EL (cell line): ENCODE measurements at places on chromosomes 2 and 18.

DNA sequence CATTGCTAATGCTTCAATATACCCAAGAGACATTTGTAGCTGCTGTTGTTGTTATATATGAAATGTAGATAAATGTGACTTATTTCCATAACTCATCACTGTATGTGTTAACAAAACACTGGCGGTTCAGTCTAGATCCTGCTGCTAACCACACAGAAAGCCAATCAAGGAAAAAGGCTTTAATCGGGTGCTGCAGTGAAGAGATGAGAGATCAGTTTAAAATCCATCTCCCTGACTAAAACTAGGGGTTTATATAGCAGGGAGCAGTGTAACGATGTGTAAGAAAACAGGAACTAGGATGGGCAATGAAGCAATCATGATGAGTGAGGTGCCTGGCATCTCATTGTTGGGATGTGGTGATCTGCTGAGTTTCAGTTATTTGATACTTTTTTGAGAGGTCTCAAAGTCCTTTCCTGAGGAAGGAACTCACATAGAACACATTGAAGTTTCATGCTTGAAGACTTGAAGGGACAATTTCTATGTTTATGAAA, 677.7 kb upstream of the CDH7 start:
- DNase-seq: no peak

DNA sequence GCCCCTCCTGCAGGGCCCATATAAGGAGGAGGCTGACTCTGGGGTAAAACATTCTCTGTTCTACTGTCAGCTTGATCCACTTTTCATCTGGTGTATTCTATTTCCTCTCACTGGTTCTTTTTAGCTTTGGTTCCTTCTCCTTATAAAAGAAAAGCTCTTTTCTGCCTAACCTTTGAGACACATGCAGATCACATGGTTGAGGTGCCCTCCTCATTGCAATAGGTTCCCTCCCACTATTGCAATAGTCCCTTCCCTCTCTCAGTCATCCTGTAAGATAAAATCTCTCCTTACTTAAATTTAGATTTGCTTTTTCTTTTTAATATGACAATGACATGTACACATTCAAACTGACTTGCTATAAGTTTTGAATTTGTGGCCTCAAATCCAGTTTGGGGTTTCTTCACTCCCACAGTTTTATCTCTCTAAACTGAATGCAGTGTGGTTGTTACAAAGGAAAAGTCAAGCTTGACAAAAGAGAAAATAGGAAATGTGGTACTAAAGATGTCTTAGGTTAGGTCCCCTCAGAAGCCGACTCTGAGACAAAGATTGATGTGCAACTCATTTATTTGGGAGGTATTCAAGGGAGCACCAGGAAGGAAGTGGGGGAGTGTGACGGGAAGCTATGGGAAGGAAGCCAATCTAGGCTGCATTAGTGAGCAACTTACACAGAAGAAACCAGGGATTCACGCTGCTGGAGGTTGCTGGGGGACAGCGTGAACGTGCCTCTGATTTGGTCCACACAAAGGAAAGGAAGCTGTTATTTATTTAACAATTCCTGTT, 127.6 kb upstream of the LINC00305 start:
- no peak for DNase-seq

- DNase-seq: no peak
Observed at GRCh38 chr2:30737326-30737610, 70.0 kb downstream of the CAPN13 start.

GRCh38 chr18:10064267-10064666, 150.5 kb downstream of the VAPA start:
- DNase-seq: no peak

DNA sequence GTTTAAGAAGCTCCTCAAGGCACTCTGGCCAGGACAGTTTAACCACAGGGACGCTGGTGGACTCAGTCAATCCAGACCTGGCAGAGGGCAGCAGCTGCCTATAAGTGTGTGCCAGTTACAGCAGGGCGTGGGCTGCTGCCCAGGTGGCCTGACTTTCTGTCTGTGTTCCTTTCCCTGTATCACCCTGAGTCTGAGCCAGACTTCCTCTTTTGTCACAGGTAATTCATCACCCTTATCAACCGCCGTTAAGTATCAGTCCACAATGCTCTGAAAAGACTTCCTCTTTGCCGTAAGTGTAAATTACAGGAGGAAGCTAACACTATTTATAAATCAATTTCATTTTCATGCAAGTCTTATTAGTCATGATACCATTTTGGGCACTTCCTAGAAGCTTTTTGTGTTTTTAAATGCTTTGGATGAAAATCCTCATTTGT, 7.0 kb downstream of the LPIN1 start:
- no peak for DNase-seq

DNA sequence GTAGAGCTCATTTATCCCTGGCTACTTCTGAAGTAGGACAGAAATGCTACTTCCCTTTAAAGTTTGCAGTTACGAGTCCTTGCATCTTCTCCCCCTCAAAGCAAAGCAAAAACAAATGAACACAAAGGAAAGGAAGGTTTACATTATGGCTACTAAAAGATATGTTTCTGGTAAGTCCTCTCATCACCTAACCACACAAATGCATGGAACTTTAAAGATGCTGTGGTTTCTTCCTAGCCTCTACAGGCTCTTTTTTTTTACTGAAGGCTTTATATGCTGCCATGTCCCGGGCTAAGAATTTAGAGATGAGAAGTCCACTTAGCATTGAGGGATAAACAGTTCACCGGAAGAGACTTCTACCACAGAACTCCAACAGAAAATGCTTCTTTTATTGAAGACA, 291.2 kb downstream of the SS18 start:
- DNase-seq: no peak

GRCh38 chr2:201572846-201573508, 70.3 kb downstream of the TMEM237 start:
- no peak for DNase-seq

GRCh38 chr2:26575836-26576564, 65.2 kb downstream of the CIB4 start:
- DNase-seq: no peak

GRCh38 chr2:212811921-212812320, 273.3 kb upstream of the ERBB4 start:
- DNase-seq: no peak

- DNase-seq: no peak
Observed at GRCh38 chr2:8438996-8439395, 242.9 kb upstream of the ID2 start.

- DNase-seq: no peak
Observed at GRCh38 chr18:13503836-13504235, 222.5 kb downstream of the FAM210A start.

GRCh38 chr2:17319090-17319489, 199.2 kb downstream of the RAD51AP2 start:
- DNase-seq: no peak

DNA sequence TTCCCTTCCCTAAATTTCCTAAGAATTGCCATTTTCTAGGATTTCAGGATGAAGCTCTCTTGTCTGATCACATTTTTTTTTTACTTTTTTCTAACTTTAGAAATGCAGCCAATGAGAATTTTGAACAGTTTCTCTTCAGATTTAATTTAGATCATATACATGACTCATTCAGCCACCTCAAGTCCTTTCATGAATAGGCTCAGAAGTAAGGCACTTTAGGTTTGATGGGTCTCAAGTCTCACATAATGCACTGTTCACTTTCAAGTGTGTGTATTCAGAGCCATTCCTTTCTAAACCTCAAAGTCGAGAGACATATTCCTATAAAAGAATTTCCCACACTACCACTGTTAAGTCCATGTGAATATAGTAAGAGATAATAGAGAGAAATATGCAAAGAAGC, 614.1 kb upstream of the VRK2 start:
- DNase-seq: no peak

- no peak for DNase-seq
Observed at GRCh38 chr2:60453301-60453700, 100.2 kb downstream of the BCL11A start.

DNA sequence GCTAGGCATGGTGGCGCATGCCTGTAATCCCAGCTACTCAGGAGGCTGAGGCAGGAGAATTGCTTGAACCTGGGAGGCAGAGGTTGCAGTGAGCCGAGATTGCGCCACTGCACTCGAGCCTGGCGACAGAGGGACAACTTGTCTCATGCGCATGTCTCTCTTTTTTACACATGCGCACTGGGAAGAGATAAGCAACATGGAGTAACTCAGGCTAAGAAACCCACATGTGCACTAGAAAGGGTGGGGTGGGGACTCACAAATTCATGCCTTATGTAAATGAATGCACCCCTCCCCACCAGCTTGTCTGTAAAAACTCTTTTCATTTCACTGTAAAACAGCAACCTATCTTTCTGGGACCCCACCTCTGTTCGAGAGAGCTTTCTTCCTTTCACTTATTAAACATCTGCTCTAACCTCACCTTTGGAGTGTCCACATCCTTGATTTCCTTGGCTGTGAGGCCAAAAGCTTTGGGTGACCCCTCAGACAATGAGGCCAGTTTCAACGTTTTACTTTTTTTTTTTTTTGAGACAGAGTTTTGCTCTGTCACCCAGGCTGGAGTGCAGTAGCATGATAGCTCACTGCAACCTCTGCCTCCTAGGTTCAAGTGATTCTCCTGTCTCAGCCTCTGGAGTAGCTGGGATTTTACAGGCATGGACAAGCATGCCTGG, 91.6 kb upstream of the RMP24 start:
- no peak for DNase-seq

DNA sequence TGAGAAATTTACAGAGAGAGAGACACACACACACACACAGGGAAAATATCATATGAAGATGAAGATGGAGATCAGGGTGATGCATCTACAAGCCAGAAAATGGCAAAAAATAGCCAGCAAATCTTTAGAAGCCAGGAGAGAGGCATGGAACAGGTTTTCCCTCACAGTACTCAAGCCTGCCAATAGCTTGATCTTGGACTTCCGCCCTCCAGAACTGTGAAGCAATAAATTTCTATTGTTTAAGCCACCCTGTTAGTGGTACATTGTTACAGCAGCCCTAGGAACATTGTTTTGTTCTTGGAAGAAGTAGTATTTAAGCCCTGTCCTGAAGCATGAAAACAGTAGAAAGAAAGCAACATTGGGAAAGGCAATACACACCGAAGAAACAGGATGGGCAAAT, 292.0 kb upstream of the LRP1B start:
- no peak for DNase-seq

DNA sequence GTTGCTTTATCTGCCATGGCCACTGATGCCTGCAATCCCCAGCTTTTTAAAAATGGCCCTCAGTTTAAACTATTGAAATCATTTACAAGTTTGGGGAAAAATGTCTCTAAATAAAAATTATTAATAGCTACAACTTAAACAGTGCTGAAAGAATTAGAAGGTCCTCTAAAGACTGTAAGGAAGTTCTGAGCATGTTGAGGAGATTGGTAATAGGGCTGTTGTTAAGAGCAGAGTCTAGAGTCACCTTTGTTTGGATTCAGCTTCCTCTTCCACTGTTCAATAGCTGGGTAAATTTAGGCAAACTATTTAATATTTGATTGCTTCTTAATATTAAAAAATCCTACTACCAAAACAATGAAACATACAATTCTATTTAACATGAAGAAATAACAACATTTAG, 1127.1 kb upstream of the DDX18 start:
- no peak for DNase-seq

DNA sequence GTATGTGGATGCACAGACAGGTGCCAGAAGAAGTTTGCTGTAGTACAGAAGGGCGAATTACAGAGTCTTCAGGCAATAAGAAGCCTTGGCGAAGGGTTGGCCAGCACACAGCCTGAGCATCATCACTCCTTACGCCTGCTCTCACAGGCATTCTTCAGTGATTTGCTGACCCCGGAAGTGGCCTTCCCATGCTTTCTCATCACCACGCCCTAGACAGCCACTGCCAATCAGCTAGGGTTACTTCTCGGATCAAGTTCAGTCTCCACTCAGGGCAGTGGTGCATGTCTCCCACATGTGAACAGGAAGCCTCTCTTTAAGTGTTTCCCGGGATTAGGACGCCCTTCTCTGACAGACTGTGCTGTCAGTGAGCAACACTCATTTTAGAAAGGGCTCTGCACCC, 81.8 kb downstream of the C1QL2 start:
- DNase-seq: no peak

GRCh38 chr18:9814431-9814830, 71.3 kb upstream of the TXNDC2 start:
- peak; percentile 87 for DNase-seq

- DNase-seq: peak; percentile 80
Observed at GRCh38 chr2:25228848-25229278, 60.5 kb upstream of the POMC start.

DNA sequence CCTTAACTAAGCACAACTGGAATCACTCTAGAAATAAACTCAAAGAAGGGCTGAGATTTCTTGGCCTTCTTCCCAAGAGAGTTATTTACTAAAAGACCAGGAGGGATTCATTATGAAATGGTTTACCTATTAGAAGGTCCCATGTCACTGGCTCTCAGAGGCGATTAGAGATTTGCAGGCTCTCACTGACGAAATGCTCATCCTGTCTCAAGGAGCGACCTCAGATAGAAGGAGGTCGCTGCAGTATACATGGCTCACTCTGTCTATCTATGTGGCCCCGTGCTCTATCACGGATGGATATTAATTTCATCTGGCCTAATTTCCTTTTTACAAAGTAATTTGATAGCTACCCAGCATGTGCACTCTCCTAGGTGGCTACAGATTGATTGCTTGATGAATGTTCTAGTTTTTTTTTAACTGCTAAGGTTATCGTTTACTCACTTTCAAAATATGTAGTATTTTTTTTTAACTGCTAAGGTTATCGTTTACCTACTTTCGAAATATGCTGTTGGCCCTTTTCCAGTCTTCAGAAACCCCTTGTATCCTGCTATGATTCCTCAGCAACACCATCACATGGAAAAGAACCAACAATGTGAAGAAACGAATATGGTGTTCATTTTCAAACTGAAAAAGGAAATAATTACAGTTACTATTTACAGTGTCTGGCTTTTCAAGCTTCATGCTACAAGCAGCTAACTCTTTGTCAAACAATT, 9.1 kb downstream of the SMIM21 start:
- DNase-seq: no peak

- peak; percentile 7 for DNase-seq
Observed at GRCh38 chr2:84686783-84687476, 170.6 kb downstream of the DNAH6 start.

- DNase-seq: no peak
Observed at GRCh38 chr2:222271854-222272253, 26.9 kb downstream of the PAX3 start.

DNA sequence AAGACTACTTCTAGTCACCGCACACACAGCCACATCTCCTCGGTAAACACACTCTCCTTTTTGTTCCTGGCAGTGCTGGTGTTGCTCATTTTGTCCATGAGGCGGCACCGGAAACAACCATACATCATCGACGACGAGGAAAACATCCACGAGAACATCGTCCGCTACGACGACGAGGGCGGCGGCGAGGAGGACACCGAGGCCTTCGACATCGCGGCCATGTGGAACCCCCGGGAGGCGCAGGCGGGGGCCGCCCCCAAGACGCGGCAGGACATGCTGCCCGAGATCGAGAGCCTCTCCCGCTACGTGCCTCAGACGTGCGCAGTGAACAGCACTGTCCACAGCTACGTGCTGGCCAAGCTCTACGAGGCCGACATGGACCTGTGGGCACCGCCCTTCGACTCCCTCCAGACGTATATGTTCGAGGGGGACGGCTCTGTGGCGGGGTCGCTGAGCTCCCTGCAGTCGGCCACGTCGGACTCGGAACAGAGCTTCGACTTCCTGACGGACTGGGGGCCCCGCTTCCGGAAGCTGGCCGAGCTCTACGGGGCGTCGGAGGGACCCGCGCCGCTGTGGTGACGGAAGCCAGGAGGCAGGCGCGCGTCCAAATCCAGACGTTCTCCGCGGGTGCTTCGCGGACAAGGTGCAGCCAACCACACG, 221.0 kb downstream of the CDH20 start:
- DNase-seq: no peak
